CD4-positive, alpha-beta T cell treated with Interleukin-4 for 1 hour (primary cell): ENCODE measurements at places on chromosomes 1 and 21.

DNA sequence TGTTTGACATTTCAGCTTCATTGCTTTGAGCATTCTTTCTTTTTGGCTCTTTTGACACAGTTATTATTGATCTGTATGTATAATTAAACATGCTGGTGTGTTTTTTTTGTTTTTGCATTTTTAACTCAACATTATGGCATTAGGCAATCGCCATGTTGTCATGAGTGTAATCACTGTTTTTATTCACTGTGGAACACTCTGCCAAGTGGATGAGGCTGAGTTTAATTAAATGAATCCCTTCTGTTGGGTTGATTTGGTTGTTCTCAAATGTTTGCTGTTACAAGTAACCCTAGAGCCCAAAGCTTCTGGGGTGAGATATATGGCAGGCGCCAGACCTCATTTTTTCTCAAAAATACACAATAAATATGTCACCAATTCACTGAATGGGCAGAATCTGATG, 428.1 kb downstream of the MATN1 start:
- no peak for DNase-seq

DNA sequence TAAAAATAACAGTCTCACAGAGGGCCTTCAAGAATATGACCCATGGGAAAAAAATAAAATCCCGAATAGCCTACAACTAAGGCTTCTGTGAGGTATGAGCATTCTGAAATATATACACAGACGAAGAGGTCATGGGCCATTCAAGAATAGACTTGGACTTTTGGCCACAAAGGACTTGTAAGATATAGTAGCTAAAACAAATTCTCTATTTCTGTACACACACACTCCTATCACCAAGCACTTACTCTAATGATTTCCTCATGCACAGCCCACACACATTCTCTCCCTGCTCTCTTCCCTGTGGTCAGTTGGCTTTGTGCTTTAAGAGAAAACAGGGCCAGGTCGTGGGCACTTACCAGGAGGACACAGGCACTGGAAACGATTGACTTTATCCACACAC, 69.7 kb upstream of the ADAM30 start:
- DNase-seq = no peak

GRCh38 chr21:42467140-42467983, 28.7 kb downstream of the RSPH1 start:
- DNase-seq = peak; percentile 24

- no peak for DNase-seq
Observed at GRCh38 chr1:213733705-213734104, 254.1 kb upstream of the PROX1 start.

DNA sequence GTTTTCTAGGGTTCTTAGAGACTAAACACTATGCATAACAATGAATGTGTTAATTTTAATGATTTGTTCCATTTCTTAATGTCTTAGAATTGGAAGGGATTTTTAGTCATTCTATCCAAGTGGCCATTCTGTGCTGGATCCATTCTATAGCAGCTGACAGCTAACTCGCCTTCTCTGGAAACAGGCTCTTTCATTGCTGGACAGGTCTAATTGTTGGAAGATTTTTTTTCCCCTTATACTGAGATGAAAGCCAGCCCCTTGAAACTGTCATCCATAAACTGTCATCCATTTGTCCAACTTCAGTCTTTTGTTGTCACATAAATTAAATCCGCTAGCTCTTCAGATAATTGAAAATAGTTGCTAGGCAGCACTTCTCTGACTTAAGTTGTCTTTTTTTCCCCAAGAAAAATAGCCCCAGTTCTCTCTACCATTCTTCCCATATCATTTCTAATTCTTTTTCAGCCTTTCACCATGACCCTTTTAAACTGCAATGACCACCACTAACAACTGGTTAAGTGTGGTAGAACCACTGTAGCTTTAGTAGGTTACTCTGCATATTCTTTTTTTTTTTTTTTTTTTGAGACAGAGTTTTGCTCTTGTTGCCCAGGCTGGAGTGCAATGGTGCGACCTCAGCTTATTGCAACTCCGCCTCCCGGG, 19.7 kb downstream of the AK4 start:
- DNase-seq = no peak
